Activated T-helper 1 cell treated with anti-CD3 and anti-CD28 coated beads, Interleukin-2, amount 50 U/mL, for 16 hours (primary cell): ENCODE measurements at places on chromosomes 12 and 14.

- no peak for DNase-seq
Measured at GRCh38 chr12:110966081-110966760, 45.8 kb upstream of the MYL2 start.

DNA sequence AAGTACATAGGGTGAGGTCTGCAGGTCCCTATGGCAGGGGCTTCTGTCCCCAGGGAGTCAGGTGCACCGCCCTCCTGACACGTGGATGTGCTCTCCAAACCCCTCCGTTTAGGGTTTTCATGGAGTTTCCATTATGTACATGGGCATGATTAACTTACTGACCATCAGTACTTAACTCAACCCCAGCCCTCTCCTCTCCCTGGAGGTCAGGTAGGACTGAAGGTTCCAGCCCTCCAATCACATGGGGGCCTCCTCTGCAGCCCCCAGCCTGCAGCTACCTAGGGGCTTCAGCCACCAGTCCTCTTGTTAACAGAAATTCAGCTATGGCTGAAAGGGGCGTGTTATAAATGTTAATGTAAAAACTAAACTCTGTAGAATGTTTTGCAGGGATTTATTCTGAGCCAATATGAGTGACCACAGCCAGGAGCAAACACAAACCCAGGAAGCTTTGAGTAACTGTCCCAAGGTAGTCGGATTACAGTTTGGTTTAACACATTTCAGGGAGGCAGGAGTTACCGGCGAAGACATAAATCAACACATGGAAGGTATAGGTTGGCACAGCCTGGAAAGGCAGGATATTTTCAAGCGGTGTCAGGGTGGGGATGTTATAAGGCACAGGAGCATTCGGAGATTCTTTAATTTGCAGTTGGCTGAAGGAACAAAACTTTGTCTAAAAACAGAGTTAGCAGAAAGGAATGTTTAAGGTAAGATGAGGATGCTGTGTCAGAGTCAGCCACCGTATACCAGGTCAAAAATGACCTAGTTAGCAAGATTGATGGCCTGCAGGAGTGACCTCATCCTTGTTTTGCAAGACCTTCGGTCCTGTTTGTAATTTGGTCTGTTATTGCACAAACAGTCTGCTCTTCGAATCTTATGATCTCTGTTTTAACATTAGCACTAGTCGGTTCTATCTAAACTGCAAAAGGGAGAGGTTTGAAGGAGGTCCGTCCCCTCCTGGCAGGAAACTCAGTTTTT, 75.2 kb downstream of the TNFAIP2 start:
- DNase-seq, result no peak

DNA sequence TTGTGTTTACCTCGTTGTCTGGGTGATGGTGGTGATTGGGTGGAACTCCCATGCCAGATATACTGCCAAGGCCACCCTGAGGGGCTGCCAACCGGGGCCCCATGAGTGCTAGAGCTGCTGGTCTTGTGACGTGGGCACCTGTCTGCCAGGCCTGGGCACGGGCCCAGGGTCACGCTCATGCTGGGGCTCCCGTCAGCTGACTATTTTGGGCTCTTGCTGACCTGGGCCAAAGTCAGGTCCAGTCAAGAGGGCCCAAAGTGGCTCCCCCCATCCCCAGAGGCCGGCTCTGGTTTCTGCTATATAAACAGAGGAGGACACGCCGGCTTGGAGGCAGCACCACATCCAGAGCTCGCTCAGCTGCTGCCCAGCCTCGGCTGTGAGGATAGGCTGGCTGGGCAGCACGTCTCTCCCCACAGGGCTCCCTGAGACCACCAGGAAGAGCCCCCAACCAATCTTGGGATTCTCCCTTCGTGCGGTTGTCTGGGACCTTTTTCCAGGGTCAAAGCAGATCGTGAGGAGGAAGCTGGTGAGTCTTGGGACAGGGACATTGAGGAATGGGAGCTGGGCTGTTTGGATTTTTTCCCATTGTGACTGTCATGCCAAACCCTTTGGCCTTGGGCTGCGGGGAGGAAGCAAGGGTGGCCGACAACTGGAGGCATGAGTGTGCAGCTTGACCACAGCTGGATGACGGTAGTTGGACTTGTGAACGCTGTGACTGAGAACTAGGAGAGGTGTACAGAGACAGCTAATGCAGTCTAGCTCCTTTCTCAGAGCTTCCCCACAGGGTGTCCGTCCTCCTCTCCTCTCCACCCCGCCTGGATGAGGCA, 7.6 kb upstream of the NR4A1 start:
- no peak for DNase-seq

- DNase-seq, result no peak
Measured at GRCh38 chr14:49303946-49304516, 282.1 kb downstream of the RPS29 start.

- DNase-seq, result no peak
Measured at GRCh38 chr12:65647074-65647473, 177.2 kb upstream of the HMGA2 start.

DNA sequence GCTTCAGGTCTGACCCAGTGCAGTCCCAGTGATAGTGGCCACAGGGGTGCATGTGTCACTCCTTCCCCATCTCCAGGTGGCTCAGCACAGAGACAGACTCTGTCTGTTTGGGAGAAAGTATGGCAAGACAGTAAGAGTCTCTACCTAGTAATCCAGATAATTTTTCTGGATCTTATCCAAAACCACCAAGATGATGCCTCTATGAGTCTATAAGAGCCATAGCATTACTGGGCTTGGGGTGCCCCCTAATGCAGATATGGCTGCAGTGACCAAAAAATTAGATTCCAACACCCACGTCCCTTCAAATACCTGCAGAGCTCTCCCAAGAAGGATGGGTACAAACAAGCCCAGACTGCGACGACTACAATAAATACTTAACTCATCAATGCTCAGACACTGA, 123.8 kb downstream of the GRIP1 start:
- DNase-seq, result no peak

DNA sequence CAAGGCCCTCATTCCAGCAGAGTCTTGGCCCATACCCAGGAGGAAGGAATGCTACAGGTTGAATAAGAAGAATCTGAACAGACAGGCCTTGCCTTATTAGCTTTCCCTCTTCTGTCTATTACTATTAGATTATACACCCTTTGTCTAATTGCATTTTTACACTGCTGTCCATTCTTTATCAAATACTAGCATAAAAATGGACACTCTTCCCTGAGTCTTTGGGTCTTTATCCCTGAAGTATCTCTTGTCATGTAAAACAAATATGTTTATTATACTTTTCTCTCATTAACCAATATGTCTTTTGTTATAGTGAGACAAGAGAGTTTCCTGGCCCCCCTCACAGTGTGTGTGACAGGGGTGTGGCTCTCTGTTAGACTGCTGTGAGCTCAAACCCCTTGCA, 897.4 kb upstream of the SEL1L start:
- DNase-seq, result no peak

GRCh38 chr12:62778187-62778586, 156.8 kb downstream of the PPM1H start:
- no peak for DNase-seq

DNA sequence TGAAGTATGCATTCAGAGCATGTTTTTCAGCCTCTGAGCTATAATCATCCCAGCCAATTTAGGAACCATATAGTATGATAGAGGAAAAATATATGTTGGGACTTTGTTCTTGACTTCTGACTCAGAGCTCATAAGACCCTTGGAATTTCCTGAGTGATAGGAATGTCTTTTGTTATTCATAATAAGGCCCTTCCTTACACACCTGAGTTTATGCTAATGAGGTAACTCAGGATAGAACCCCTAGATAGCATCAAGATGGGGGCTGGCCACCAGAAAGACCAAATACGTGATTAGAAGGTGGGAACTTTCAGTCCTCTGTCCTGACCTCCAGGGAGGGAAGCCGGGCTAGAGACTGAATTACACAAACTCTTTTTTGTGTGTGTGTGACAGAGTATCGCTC, 32.4 kb upstream of the PLEK2 start:
- DNase-seq, result no peak

- no peak for DNase-seq
Measured at GRCh38 chr12:133156125-133156690, 25.1 kb upstream of the ZNF268 start.

DNA sequence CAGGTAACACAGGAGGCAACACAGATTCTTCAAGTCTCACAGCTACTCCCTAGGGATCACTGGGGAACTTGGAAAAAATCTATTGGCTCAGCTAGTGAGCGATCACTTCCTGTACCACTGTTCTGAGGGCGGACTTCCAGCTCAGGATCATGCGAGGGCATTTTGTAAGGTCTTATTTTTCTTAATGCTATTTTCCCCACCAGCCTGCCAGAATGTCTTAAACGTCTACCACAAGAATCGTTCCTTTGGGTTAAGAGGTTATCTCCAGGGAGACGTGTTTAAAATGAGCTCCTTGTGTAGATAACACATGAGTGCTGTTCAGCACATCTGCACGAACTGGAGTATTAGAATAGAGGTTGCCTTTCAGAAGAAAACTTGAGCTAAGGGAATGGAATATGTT, 162.6 kb downstream of the ETNK1 start:
- no peak for DNase-seq

DNA sequence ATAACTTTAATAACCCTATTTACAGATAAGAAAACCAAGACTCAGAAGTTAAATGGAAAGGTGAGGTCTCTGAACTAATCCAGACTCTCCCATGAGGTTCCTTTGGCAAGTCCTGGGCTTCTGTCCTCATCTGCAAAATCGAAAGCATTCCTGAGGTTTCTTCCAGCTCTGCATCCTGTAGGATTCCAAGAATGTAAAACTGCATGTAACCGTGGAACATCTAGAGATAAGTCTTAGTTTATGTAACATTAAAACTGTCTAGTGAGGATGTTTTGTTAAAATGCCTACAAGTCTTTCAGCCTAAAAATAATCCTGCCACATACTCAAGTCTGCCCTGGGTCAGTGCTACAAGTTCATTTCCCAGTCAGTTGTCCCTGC, 7.3 kb upstream of the ITFG2 start:
- DNase-seq, result no peak

GRCh38 chr14:19800282-19801117, 3.1 kb upstream of the OR4N2 start:
- DNase-seq, result no peak

- no peak for DNase-seq
Measured at GRCh38 chr14:52399104-52399503, 85.0 kb downstream of the PTGER2 start.

DNA sequence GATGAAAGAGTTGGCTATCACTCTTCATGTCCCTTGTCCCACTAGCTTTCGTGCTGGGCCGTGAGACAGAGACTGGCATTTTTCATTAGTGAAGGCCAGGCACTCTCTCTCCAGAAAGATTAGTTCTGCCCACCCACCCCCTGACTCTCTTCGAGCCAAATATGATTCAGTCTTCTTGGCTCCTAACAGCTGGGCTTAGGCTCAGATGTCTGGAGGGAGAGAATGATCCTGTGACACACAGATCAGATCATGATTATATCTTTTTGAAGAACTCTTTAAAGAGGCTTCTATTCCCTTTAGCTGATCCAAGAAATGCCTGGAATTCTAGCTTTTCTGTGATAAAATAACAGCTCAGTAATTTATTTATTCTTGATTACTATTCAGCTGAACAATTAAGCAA, 5.2 kb upstream of the GNG2 start:
- DNase-seq, result no peak

GRCh38 chr12:70671698-70672097, 34.5 kb upstream of the PTPRB start:
- DNase-seq, result no peak

DNA sequence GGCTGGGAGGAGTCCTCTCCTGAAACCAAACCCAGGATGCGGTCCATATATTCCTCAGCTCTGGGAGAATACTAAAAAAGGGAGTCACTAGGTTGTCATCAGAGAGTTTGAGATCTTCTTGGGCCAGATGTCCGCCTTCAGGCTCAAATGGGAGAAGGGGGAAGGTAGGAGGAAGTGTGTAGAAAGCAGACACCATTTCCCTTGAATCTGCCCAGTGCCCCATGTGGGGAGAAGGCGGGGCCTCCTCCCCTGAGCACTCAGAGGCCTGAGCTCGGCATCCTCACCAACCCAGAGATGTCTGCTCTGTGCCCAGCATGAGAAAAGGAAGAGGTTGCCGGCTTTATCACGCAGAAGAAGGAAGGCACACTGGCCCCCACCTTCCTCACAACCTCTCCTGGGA, 37.3 kb downstream of the LTBP2 start:
- DNase-seq, result no peak

GRCh38 chr14:21069388-21070082, 569 bp upstream of the ARHGEF40 start:
- DNase-seq, result no peak

GRCh38 chr14:33414041-33414440, 475.4 kb downstream of the NPAS3 start:
- DNase-seq, result no peak

- no peak for DNase-seq
Measured at GRCh38 chr14:97802430-97803373, 1005.5 kb downstream of the VRK1 start.

DNA sequence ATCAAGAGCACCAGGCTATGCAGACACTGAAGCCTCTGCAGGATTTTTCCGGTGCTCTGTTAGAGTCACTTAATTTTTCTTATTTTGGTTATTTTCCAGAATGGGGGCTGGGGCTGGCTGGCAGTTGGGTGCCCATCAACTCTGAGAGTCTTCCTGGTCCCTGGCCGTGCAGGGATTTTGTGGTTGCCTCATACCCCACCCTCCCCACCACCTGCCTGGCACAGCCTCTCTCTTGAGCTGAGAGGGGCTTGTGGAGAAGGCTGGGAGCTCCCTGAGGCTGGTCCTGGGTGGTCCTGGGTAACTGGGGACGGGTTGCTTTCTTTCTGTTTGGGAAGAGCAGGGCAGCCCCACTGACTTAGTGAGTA, 23.3 kb downstream of the LRTM2 start:
- DNase-seq, result no peak

DNA sequence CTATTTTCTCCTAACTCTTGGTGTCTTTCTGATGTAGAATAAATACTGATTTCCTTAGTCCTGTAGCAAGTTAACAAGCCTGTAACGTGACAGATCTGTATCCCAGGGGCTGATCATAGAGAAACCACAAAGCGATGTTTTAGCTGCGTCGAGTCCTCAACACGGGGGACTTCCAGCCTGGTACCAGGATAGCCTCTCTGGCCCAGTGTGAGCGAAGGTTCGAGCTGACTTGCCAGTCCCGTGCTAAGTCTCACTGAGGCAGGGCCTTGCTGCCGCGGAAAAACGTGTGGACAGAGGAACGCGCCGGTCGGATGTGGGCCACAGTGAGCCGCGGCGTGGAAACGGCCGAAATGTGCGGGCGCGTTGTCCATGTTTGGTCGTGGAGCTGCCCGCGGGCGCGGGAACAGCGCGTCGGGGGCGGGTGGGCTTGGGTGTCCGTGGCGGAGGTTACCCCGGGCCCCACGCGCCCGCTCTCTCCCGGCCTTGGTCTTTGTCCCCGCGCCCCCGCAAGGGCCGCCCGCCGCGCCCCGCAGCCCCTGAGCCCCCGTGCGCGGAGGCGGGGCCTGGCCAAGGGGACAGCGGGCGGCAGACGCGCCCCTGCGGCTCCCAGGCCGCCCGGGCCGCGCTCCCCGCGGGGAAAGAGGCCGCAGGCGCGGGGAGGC, 531 bp upstream of the EML1 start:
- DNase-seq, result no peak

GRCh38 chr12:53484686-53485575, 14.3 kb downstream of the MAP3K12 start:
- DNase-seq, result no peak
